Nucleus accumbens (tissue), 56 donors: ENCODE measurements at places on chromosomes 5 and 9.

DNA sequence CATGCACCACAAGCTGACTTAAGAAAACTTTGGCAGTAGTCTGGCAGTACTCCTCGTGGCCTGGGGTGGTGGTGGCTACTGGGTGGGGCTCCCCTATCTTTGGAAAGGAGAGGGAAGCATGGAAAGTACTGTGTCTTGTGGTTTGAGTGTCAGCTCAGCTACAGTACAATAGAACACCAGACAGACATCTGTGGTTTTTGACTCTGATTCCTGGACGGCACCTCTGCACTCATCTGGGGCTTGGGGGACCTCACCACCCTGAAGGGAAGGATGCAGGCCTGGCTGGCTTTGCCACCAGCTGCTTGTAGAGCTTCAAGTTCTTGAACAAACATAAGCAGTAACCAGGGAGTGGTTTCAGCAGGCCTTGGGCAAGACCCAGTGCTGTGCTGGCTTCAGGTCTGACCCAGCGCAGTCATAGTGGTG, 40.6 kb downstream of the TNFSF8 start:
- no peak for DNase-seq

DNA sequence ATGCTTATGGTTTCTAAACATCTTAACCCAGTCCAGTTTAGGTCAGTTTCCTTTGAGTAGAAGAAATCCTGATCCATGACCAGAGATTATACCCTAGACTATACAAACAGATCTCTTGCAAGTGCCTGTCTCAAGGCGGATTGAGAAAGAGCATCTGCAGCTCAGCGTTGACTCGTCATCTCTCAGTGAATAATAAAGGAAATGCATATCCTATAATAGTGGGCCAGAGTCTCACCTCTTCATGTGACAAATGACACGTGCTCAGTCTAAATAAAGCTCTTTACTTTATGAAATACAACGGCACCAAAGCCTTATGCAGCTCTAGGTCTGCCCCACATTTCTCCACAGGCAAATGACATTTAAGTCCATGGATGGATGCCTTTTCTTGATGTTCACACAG, 179.4 kb upstream of the NR3C1 start:
- no peak for DNase-seq

DNA sequence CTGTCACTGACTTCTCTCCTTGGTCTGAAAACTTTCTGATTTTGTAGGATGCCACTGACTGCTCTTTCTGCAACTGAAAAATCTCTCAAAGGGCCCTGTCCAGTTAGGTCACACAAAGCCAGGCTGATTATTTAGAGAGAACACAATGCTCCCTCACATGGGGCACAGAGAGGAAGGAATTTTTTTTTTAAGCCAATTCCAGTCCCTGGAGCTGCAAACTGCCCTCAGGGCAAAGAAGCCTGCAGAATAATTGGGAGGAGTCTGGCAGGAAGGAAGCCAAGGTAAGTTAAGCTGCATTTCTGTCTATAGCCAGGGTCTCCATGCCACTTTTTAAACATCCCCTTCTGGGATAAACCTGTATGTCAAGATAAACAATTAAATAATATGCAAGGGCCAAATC, 305.5 kb downstream of the ZSWIM6 start:
- peak; percentile 10 for DNase-seq

GRCh38 chr9:33718987-33719386, 76.4 kb upstream of the PRSS3 start:
- DNase-seq, result no peak

DNA sequence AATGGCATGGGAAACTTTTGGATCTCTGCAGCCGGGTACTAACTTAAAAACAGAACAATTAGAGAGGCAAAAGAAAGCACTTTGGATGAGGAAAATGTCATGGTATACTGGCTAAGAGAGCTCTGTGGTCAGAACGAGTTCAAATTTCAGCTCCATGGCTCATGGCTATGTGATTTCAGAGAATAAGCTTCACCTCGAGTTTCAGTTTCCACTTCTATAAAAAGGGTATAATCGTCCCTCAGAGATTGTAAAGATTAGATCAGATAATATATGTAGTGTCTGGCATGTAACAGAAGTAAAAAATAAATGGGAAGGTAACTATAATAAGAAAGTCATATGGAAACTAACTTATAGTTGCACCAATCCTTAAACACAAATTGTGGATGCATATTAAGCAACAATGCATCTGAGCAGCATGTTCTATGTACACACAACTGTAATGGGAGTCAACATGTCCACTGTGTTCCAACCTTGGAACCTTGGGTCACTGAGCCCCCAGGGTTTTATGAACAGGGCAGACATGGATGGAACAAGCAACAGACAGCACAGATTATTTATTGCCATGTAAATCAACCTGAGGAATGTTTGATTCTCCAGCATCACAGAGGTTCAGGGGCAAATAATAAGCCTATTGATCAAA, 145.4 kb downstream of the MAPKAP1 start:
- DNase-seq, result no peak

- no peak for DNase-seq
Observed at GRCh38 chr9:111891910-111892499, 4.6 kb upstream of the UGCG start.

DNA sequence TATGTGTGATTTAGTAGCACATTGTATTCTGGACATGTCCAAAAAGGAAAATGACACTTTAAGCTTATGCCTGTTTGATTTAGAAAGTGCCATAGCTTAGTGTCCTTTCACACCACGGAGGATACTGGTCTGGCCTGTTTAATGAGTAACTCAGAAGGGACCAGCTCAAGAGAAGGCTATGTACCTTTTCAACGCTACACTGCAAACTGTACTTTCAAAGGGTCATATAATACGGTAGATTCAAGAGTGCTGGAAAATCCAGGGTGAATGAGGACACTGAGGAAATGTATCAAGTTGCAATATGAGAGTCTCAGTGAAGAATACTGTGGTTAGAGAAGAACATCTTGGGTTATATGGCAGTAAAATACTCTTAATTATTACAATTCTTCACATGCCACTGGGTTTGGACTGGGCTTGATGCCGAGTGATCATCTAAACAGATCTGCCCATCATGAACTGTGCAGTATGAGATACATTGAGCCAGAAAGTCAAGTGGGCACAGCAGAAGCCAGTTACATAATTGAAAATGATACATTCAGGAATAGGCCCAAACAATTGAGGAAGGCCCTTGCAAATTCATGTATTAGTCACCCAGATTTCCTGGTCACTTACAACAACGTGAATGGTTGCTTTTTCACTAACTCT, 1211.5 kb upstream of the CDH9 start:
- no peak for DNase-seq

GRCh38 chr9:14346231-14346791, 32.4 kb upstream of the NFIB start:
- DNase-seq, result no peak

- no peak for DNase-seq
Observed at GRCh38 chr5:10122076-10122726, 127.5 kb downstream of the ATPSCKMT start.

DNA sequence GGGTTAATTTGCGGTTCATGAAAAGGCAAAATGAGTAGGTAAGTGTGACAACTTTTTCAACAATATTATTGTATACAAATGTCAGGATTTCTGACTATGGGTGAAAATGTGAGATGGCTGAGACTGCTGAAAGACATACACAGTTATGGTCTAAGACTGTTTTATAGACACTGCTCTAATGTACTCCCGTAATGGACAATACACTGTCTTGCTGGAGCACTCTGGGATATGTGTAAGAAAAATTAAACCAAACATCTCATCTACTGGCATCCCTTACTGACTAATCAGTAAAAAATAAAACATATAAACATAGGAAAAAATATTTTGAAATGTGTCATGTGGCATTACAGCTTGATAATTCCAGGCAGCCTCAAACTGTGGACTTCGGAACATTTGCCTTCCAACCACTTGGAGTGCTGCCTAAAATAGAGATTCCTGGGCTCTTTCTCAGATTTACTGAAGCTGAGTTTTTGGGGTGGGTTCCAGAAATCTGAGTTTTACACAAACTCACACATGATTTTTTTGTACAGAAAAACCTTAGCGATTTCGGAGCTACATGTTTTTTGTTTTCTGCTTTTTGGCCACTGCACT, 233.9 kb upstream of the TBCA start:
- no peak for DNase-seq
